Peyer's patch (tissue), 4 donors: ENCODE measurements at places on chromosomes 7 and 10.

GRCh38 chr7:8290645-8291308, 28.8 kb upstream of the ICA1 start:
- DNase-seq = no peak

- no peak for DNase-seq
Measured at GRCh38 chr10:31147210-31147608, 115.5 kb upstream of the ZNF438 start.

DNA sequence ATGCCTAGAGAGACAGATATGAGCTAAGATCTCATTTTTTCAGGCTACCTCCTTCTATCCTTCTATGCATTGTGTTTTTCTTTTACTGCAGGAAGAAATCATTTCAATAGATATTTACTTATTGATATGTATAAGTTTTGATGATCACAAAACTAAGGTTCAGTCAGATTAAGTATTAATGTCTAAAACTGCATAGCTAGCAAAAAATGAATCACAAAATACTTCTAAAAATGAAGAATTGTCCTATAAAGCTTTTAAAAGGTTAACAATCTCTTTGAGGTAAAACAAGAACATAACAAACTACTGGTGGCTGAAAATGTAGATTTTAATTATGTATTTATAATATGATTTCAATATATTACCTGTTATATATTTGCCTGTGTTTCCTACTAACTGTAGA, 632.9 kb upstream of the LRRTM3 start:
- DNase-seq = no peak

DNA sequence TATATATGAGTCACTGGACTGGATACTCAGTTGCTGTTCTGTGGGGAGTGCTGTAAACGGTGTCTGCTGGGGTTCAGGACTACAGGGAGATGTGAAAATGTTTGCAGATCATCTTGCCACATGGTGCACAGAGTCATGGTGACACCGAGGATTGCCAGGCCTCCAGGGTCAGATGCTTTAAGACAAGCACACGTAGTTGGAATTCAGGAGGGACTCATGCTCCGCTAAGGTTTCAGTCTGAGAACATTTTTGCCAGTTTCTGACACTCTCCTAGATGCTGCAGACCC, 211.3 kb downstream of the CXCL12 start:
- no peak for DNase-seq

DNA sequence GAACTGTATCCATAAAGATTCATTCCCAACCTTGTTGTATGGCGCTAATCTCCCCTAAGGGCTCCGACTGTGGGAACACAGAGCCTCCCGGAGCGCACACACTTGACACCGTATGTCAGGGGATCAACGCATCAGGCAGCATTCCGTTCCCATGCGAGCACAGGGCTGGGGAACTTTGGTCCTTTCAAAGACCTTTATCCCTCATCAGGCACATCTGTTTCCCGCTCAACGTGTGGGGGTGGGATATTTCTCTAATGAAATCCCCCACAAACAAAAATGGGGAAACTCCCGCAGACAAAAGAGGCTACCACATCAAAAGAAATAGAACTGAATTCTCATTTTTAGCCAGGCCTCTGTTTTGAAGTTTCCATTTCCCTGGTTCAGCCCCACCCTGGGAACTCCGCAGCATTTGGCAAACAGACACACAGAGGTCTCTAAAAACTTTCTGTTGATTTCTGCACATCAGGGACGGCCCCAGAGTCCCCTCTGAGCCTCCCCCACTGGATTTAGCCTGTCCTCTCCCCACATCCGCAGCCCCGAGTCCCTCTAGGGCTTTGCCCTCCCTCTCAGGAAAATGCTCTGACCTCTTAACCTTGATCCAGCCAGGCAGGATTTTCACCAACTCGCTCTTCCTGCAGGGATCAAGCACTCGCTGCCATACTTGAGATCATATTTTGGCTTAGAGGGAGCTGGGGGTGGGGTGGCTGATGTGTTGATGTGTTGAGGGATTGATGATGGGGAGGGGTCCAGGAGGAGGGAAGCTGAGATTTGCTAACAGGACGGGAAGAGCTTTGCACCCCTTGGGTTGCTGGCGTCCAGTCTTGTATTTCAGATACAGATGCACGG, 6.6 kb downstream of the CPA5 start:
- no peak for DNase-seq

DNA sequence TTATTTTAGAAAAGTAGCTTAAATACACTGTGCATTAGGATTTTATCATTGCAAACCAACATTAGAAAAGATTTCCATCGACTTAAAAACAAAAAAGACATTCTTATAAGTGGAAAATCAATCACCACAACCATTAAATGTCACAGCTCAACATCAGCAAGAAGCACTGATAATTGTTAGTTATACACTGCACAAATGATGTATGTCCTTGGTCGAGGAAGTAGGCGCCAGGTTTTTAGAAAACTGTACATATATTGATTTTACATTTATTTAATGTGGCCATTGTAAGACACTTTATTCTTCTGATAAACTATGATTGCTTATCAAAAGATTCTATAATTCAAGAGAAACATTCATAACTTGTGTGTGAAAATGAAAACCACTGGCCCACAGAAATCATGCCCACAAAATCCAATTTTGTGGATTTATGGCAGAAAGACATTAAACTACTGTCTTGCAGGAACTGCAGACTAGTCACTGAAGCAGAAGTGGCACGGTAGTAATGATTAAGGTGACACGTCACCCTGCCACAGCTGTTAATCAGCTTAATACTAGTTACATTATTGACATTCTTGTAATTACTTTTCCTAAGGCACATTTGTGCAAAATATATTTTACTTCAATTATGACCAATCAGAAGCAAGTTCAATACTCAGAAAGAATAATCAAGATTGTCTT, 79.4 kb downstream of the VPS41 start:
- DNase-seq = no peak

DNA sequence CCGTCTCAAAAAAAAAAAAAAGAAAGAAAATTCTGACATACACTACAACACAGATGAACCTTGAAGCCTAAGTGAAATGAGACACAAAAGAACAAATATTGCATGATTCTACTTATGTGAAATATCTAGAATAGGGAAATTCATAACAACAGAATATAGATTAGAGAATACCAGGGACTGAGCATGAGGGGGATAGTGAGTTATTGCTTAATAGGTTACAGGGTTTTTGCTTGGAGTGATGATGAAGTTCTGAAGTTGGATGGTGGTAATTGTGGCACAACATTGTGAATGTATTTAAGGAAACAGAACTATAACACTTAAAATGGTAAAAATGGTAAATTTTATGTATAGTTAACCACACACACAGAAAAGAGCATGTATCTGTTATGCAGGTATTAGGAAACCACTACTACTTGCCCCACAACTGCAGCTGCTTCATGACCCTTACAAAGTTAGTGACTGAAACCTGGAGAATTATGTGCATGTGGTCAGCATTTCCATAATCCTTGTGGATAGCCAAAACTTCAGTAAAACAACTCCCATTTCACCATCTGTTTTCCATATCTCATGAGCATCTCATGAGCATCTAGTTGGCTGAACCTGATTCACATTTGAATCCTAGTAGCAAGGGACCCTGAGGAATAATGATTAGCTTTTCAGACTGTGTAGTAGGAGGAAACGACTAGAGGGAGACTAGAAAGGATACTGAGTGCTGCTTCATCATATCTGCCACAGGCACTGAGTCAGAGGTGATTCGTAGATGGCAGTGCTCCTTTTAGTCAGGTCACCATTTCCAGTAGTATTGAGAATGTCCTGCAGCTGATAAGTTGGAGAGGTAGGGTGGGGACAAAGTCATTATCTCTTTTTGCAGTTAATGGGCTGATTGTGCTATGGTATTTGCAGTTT, 26.3 kb downstream of the SAMD8 start:
- no peak for DNase-seq

GRCh38 chr10:132652446-132652845, 114.9 kb downstream of the INPP5A start:
- DNase-seq = peak; percentile 5

- DNase-seq = no peak
Measured at GRCh38 chr10:103548006-103548405, 54.5 kb downstream of the NEURL1 start.
